ENCODE measurements at places on chromosomes 4 and X. TPM values are rescaled to one million over a fixed set of nuclear protein-coding genes. Genes with fewer than 3 reads are reported as not detected.

Gene IGSF1
- total RNA-seq, result not detected

Gene CLDN34
- total RNA-seq, result not detected

Gene SLC2A9
- 3.0 TPM for total RNA-seq

Gene ABLIM2
- 2.6 TPM for total RNA-seq

- no peak for DNase-seq
These were observed 107.7 kb upstream of the ATXN3L start for GRCh38 chrX:13427441-13428052.

DNA sequence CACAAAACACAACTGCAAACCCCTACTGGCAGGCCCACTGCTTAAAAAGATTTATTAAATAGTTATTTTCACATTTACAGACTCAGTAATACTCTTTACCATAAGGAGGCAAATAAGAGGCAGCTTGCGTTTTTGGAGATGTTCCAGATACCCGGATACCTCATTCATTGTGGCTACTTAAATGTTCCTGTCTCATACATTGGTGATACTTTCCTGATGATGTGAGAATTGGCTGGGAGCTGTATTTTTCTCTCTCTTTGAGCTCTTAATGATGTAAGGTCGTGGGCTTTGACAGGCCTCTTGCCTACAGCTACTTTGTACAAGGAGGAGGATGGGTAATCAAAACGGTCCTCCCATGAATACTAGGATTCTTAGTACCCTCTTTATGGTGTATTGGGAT lies 101.5 kb downstream of the AKAP4 start:
- no peak for DNase-seq

Gene HPSE
- 7.2 TPM for total RNA-seq

Gene FRG2
- not detected for total RNA-seq

GRCh38 chr4:45043911-45044310 lies 317.6 kb upstream of the GNPDA2 start:
- no peak for DNase-seq

GRCh38 chr4:158122501-158122900 lies 50.3 kb downstream of the GASK1B start:
- no peak for DNase-seq

DNA sequence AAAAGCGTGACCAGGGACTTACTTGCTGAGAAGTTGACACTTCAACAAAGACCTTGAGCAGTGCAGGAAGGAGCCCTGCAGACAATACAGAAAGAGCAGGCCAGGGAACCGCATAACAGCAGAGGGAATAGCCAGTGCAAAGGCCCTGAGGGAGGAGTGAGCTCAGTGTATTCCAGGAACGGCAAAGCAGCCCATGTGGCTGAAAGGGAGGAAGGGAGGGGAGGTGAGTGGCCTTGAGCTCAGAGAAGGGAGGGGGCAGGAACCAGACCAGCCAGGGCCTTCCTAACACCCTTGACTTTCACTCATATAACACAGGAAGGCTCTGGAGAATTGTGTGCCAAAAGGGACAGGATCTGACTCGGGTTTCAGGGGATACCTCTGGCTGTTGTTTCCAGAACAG lies 112.2 kb downstream of the BCOR start:
- DNase-seq, result no peak

Gene GAGE13
- not detected for total RNA-seq

- DNase-seq, result no peak
These were observed 73.5 kb downstream of the ANXA3 start for GRCh38 chr4:78625073-78625472.

DNA sequence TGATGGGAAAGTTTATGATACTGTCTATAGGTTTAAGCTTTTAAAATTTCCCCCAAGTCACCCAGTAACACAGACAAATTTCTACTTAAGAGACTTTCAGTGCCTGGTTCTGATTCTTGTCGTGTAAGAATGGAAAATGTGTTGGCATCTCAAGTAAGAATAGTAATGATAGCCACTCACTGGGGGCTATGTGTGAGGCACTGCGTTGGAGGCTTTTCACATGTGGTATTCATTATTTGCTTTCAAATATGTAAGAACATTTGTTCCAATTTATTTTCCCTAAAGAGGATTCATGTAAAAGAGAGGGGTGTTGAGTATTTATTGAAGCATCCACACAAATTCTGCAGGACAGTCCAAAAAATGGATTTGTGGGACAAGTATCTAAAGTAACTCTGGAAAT lies 143.6 kb downstream of the FNIP2 start:
- no peak for DNase-seq

GRCh38 chrX:22095286-22095685 lies 63.2 kb downstream of the PHEX start:
- DNase-seq, result no peak

Gene NPY2R
- not detected for total RNA-seq

Gene ATP1B4
- not detected for total RNA-seq

DNA sequence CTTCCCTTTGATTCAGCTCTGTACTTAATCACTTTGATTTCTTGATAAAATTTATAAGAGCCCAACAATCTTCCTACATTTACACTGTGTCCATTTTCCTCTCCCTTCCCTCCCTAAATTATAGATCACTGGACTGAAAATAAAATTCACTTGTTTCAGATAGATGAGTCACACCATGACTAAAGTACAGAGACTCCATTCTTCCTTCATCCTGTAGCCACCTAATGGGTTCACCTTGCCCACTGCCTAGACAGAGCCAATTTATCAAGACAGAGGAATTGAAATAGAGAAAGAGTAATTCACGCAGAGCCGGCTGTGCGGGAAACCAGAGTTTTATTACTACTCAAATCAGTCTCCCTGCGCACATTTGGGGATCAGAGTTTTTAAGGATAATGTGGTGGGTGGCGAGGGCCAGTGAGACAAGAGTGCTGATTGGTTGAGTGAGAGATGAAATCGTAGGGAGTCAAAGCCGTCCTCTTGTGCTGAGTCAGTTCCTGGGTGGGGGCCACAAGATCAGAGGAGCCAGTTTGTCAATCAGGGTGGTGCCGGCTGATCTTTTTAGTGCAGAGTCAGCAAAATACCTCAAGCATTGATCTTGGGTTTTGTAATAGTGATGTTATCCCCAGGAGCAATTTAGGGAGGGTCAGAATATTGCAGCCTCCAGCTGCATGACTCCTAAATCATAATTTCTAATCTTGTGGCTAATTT lies 71.3 kb upstream of the MED14 start:
- no peak for DNase-seq

Gene IBSP
- total RNA-seq, result not detected

DNA sequence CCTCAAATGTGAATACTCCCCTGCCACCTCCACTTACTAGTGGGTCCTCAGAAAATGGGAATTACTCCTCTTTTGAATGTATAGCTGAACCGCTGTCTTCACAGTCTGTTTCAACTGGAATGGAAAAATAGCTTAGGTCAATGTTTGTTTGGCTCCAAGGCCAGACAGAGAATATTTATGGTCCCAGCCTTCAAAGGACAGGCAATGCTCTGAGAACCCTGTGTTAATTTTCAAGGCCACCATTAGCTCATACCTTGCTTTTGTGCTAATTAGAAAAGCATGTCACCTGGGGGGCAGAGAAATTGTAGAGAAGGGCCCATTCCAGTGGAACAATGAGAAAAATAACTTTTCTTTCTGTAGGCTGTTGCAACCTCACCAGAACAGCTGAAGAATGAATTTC lies 4.6 kb upstream of the MORF4L2 start:
- no peak for DNase-seq

DNA sequence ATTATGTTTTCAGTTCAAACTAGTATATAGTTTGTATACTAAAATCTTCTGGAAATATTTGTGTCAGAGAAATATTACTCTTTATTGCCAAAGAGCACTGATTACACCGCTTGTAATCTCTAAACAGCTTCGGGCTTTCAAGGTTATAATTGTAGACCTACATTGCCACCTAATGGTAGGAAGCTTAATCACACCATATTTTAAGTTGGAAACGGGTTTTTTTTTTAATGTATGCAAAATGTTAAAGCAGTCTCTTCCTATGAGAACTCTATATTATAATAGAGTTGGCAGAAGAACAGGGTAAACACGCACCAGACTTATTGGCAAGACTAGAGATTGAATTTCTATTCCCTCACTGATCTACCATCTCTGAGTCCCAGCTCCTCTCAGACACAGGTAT lies 19.5 kb upstream of the NFXL1 start:
- DNase-seq, result no peak

- DNase-seq, result no peak
These were observed 466.1 kb downstream of the GPAT3 start for GRCh38 chr4:84001876-84002569.

DNA sequence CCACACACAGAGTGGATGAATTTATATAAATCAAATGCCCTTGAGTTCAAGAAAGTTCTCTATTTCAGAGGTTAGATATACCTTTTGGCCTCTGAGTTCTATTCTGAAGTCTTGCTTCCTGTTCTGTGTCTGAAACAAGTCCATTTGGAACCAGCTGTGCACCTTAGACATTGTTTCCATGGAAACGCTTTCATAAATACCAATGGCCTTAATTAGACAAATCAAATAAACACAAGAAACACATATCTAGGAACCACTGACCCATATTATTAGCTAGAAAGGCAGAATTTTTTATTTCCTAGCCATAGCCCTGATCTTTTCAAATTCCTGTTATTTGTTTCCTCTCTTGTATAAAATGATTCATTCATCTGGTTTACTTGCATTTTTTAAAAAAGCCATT lies 8.4 kb upstream of the C4orf54 start:
- DNase-seq, result no peak

Gene F8
- 1.3 TPM for total RNA-seq

GRCh38 chr4:76546327-76546726 lies 111.3 kb downstream of the SHROOM3 start:
- DNase-seq, result no peak

- no peak for DNase-seq
These were observed 17.8 kb downstream of the SCD5 start for GRCh38 chr4:82780752-82781231.

GRCh38 chrX:129007631-129008030 lies 515.7 kb downstream of the SMARCA1 start:
- DNase-seq, result no peak

Gene ARMCX4
- 14.7 TPM for total RNA-seq

Gene IQCM
- total RNA-seq, result not detected

Gene COX7B2
- not detected for total RNA-seq

DNA sequence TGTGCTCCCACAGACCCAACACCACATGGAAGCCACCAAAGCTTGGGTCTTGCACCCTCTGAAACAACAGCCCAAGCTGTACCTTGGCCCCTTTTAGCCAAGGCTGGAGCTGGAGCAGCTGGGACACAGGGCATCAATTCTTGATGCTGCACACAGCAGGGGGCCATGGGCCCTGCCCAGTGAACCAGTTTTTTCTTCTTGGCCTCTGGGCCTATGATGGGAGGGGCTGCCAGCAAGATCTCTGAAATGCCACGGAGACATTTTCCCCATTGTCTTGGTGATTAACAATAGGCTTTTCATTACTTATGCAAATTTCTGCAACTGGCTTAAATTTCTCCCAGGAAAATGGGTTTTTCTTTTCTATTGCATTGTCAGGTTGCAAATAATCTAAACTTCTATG lies 49.0 kb downstream of the SPANXA2 start:
- no peak for DNase-seq

DNA sequence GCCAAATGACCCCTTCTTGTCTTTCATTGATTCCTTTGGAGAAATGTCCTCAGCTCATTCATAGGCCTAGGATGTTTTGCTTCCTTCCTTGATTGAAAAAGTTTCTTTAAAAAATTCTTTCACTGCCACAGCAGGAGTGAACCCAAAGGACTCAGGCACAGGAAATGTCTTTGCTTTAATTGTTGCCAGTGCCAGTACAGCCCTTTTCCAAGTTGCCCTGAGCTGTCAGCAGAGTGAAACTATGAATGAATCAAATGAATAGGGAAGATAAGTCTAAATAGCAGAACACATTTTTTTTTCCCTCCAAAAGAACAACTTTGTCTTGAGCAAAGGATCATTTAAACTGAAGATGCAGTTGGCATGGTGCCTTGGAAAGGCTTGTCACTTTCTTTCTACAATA lies 63.8 kb upstream of the SLC4A4 start:
- DNase-seq, result no peak

- DNase-seq, result no peak
These were observed 17.4 kb downstream of the KLF3 start for GRCh38 chr4:38681281-38681991.

DNA sequence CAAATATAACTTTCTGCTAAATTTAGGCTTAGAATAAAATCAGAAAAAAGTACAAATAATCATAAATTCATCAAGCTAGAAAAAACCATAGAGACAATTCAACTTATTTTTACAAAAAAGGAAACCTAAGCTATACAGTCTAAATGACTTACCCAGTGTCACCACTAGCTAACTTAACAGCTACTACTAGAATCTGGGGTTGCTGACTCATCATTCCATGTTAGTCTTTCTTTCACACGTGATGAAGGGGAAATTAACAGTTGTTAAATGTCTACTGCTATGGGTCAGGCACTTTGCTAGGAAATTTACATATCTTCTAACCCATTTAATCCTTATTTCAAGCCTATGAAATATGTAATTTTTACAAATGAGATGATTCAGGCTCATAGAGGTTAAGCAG lies 349.3 kb upstream of the GALNT7 start:
- DNase-seq, result no peak

GRCh38 chrX:132631579-132632232 lies 142.9 kb upstream of the MBNL3 start:
- no peak for DNase-seq

GRCh38 chrX:110414679-110415439 lies 56.2 kb downstream of the RTL9 start:
- no peak for DNase-seq

DNA sequence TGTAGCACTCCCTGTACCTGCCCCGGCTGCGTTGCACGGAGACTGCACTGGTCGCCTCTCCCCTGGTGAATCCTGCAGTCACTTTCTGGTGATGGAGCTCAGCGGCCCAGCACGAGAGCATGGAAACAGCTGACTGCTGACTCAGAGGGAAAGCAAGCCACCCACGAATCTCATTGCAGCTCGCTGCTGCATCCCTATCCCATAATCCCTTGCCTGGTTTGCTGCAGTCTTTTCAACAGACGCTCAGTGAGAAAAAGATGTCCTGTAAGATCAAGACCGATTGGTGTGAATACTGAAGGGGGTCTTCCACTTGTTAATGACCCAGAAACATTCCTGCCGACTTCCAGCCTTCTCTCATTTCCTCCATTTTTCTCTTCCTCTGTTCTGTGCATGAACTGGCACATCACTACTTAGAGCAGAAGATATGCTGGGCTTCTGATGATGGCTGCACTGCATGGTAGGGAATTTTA lies 52.9 kb downstream of the TRIM2 start:
- no peak for DNase-seq

DNA sequence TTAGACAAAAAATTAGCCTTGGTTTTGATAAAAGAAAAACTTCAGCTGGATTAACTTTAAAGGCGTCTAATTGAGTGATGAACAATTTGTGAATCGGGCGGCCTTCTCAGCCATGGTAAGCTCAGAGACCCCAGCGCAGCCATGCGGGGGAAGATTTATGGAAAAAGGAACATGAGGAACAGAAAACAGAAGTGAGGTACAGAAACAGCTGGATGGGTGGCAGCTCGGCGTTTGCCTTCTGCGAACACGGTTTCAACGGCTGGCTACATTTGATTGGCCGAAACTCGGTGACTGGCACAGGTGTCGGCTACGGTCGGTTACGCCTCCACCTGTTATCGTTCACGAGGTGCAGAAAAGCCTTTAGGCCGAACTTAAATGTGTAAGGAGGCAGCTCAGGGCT lies 401.4 kb upstream of the FAT1 start:
- DNase-seq, result no peak

Gene HTT-AS
- total RNA-seq, result not detected

Gene CENPI
- total RNA-seq, result 0.85 TPM

Data from T-cell (primary cell).